Caco-2 (cell line): ENCODE measurements at places on chromosomes 11 and 22. TPM values are rescaled to one million over a fixed set of nuclear protein-coding genes. Genes with fewer than 3 reads are reported as not detected.

- no peaks in the 10 kb centered on the region for H3K4me1 ChIP-seq
- H3K36me3 ChIP-seq = no peaks in the 10 kb centered on the region
- DNase-seq = no peak
- H3K27me3 ChIP-seq = no peaks in the 10 kb centered on the region
Observed at GRCh38 chr22:48261706-48262105, 1499.3 kb downstream of the TBC1D22A start.

- no peak for DNase-seq
- H3K27me3 ChIP-seq = no peaks in the 10 kb centered on the region
- H3K4me3 ChIP-seq = no peak overlapping the region
Observed at GRCh38 chr22:41683616-41684015, 5.1 kb downstream of the SNU13 start.

GRCh38 chr22:27962268-27963044, 43.4 kb upstream of the PITPNB start:
- no peak for DNase-seq
- no peak overlapping the region for H3K27ac ChIP-seq
- no peak overlapping the region for H3K4me3 ChIP-seq
- 0 out of 2 replicates have a peak, but pooled peaks cover 3% of the 10 kb centered on the region for H3K4me1 ChIP-seq
- no peaks in the 10 kb centered on the region for H3K27me3 ChIP-seq
- H3K36me3 ChIP-seq = no peaks in the 10 kb centered on the region

TOMT gene
- not detected in 2 replicates for total RNA-seq

DNA sequence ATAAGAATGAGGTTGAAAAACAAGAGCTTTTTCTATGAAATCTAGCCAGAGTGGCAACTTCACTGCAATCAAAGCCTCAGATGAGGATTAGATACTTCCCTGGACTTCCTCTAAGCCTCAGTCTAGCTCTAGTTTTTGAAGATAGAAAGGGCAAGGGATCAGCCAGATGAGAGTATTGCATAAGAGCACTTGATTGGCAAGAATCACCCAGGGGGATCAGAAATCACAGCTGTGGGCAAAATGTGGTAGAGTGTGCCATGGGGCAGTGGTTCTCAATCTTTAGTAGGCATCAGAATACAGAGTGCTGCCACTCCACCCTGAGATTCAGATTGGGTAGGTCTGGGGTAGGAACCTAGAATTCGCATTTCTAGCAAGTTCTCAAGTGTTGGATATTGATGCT, 82.4 kb downstream of the EXT2 start:
- no peaks in the 10 kb centered on the region for H3K27me3 ChIP-seq
- no peak overlapping the region for H3K4me3 ChIP-seq
- H3K27ac ChIP-seq = no peak overlapping the region
- no peaks in the 10 kb centered on the region for H3K36me3 ChIP-seq
- no peak for DNase-seq
- no peaks in the 10 kb centered on the region for H3K4me1 ChIP-seq

DNA sequence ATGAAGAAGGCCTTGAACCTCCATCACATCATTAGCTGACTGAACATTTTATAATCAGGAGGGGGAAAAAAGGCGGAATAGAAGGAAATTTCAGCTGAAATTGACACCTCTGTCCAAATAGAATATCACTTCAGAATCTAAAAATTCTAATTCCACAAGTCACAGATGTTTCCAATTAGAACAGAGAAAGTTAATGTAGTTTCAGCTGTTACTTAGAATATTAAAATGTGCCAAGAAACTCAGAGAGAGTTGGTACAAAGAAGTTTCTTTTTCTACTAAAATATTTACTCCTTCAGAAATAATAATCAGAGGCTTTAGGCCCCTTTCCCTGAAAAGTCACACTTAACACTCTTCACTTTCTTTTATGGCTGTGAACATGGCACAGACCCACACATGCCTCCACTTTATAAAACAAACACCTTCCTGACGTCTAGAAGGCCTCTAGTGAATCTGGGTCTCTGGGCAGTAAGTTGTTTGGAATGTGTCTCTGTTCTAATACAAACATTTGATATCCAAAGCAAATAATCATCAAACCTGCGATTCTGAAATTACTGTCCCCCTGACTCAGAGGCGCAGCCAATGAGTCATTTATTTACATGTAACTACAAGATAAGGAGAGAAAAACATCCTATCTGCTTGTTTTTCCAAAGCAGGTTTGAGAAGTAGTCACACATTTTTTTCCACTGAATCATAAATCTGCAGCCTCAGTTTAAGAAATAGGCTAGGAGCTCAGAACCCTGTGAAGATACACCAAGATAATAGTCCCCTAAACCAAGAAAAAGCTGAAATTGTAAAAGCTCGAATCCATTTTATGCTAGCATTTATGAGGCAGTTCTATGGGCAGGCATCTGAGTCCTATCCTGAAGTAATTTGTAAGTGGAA, 148.4 kb downstream of the ME3 start:
- no peaks in the 10 kb centered on the region for H3K27me3 ChIP-seq
- no peak overlapping the region for H3K4me3 ChIP-seq
- peaks cover 57% of the 10 kb centered on the region for H3K4me1 ChIP-seq
- H3K36me3 ChIP-seq = peaks cover 1% of the 10 kb centered on the region; the same call in 1 of the 2 replicates
- H3K27ac ChIP-seq = peak overlapping the region; percentile 88

- DNase-seq = no peak
- H3K27ac ChIP-seq = no peak overlapping the region
- peaks cover 4% of the 10 kb centered on the region for H3K36me3 ChIP-seq
- no peak overlapping the region for H3K4me3 ChIP-seq
- H3K4me1 ChIP-seq = no peaks in the 10 kb centered on the region
- no peaks in the 10 kb centered on the region for H3K27me3 ChIP-seq
Observed at GRCh38 chr11:46667043-46667481, 33.4 kb downstream of the ARHGAP1 start.

GRCh38 chr22:45934659-45935341, 42.2 kb downstream of the WNT7B start:
- no peak overlapping the region for H3K27ac ChIP-seq
- H3K4me3 ChIP-seq = no peak overlapping the region
- DNase-seq = no peak
- no peaks in the 10 kb centered on the region; the same call in 1 of the 2 replicates for H3K27me3 ChIP-seq
- no peaks in the 10 kb centered on the region for H3K4me1 ChIP-seq

OR51B2 gene
- not detected in 2 replicates for total RNA-seq

- H3K27me3 ChIP-seq = no peaks in the 10 kb centered on the region
- H3K4me1 ChIP-seq = no peaks in the 10 kb centered on the region
- H3K4me3 ChIP-seq = no peak overlapping the region
- no peaks in the 10 kb centered on the region for H3K36me3 ChIP-seq
- peak; percentile 55 for DNase-seq
Observed at GRCh38 chr22:44862981-44863860, 110.8 kb downstream of the ARHGAP8 start.

DNA sequence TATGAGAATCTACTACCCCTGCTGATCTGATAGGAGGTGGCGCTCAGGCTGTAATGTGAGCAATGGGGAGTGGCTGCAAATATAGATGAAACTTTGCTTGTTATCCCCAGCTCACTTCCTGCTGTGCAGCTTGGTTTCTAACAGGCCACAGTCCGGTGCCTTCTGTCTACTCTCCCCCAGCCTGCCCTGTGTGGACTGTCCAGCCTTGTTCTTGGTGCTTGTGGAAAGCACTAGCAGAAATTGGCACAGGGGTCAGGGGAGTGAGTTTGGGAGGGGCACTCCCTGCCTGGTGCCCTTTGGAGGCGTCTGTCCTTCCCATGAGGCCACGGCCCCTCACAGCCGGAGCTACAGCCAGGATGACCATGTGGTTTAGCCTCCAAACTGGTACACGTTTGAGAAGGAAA, 14.3 kb downstream of the MOV10L1 start:
- H3K4me3 ChIP-seq = no peak overlapping the region
- H3K4me1 ChIP-seq = no peaks in the 10 kb centered on the region
- DNase-seq = no peak
- H3K27ac ChIP-seq = no peak overlapping the region

DNA sequence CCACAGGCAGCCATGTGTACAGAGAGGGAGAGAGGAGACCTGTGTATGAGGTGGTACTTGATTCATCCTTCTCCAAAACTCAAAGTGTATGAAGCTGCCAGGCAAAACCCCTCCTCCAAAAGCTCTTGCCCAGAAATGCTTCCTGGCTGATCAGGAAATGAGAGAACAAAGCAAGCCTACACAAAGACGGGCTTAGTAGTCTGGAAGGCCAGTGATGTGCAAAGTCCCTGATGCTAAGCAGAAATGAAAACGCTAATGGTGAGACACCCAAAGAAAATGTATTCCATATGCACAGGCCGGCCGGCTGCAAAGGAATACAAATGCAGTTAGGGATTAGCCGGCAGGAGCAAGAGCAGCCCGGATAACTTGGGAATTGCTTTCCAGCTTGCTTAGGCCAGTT, 234.9 kb upstream of the CADM1 start:
- H3K27ac ChIP-seq = no peak overlapping the region
- DNase-seq = no peak
- no peaks in the 10 kb centered on the region for H3K27me3 ChIP-seq
- no peaks in the 10 kb centered on the region for H3K36me3 ChIP-seq
- H3K4me1 ChIP-seq = no peaks in the 10 kb centered on the region
- no peak overlapping the region for H3K4me3 ChIP-seq

DNA sequence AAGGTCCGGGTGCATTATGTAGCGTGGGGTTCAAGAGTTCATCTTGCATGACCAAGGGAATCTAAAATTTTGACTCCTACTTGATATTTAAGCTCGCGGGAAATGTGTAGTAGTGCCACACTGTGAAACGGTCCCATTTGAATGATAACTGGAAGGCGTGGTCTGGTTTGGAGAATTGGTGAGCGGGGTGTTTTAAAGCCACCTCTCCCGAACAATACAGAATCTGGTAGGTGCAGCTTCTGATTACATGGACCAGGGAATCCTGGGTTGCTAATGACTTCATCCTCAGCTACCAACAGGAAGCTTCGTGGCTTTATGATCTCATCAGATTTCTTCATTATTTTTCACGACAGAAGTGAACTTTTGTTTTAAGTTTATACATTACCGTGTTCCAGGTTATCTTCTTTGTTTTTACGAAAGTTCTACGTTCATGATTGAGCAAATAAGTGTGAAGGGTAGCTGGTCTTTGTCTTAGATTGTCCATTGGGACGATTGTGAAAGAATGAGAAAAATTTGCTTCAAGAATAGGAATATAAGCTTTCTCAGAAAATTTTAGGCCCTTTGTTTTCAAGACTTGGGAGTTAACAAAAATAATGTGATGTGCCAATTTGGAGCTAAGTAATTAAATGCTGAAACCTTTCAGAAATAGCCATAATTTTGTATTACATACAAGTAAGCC, 1.7 kb downstream of the QSER1 start:
- H3K36me3 ChIP-seq = no peaks in the 10 kb centered on the region
- peak overlapping the region; percentile 88 for H3K27ac ChIP-seq
- peaks cover 23% of the 10 kb centered on the region for H3K4me1 ChIP-seq

- 0 out of 2 replicates have a peak, but pooled peaks cover under 1% of the 10 kb centered on the region for H3K36me3 ChIP-seq
- H3K27me3 ChIP-seq = no peaks in the 10 kb centered on the region; the same call in 1 of the 2 replicates
- H3K27ac ChIP-seq = no peak overlapping the region
- H3K4me1 ChIP-seq = peaks cover 30% of the 10 kb centered on the region
Observed at GRCh38 chr11:119341222-119342022, 739 bp upstream of the C1QTNF5 start.

APOL1 gene
- 0.32 and 0.39 TPM in 2 replicates for total RNA-seq

TMX2 gene
- 150 and 152 TPM in 2 replicates for total RNA-seq

DNA sequence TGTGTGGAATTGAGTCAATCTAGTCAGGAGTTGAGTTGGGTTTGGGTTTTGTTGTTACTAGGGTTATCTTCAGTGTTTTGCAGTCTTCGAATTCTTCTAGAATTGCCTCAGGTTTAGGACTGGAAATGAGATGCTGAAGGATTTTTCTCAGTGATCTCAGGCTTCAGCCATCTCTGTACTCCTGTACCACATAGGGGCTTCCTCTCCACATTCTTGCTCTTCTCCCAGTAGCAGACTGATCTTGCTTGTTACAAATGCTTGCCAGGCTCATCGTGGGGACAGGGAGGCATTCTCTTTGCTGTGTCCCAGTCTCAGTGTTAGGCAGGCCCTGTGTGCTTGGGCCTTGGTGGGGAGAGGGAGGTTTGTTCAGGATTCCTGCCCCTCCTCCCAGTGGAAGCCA, 96.1 kb downstream of the LRRC32 start:
- H3K36me3 ChIP-seq = no peaks in the 10 kb centered on the region
- H3K27ac ChIP-seq = peak overlapping the region; percentile 9
- peaks cover 71% of the 10 kb centered on the region for H3K4me1 ChIP-seq
- H3K27me3 ChIP-seq = no peaks in the 10 kb centered on the region
- DNase-seq = no peak

GRCh38 chr11:103625624-103625965, 410.8 kb upstream of the DDI1 start:
- H3K27ac ChIP-seq = no peak overlapping the region
- H3K4me1 ChIP-seq = peaks cover 25% of the 10 kb centered on the region
- no peak overlapping the region for H3K4me3 ChIP-seq
- no peaks in the 10 kb centered on the region for H3K36me3 ChIP-seq
